CD8-positive, alpha-beta memory T cell (primary cell): ENCODE measurements at places on chromosomes 3 and 15.
A peak's percentile ranks its signal among the peaks of the same experiment; 100 is the strongest.

DNA sequence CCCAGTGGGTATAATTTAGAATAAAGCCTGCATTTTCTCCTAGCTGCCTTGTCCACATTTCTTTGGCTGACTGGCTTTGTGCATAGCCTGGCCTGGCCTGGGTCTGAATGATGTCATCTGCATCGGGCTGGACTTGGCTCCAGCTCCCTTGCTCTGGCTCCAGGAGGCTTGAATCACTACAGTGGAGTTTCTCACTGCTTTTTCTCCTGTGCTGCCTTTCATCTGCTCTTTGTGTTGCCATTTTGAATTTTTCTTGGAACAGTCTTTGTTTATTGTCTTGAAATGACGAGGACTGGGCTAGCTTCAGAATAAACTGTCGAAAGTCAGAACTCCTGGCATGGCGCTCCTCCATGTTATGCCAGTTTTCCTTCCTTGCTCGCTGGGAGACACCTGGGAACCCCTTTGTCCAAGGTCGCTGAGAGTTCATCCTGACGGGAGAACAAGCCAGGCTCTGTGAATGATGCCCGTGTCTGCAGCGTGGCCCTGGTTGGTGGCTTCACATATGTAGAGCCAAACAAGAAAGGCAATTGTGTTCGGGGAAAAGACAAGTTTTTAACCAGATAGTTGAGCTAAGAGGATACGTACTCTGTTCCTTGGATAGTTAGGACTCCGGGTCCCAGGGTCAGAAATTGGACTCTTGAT lies 258.9 kb downstream of the PDZRN3 start:
- DNase-seq = no peak

GRCh38 chr3:179454887-179455286 lies 3.6 kb upstream of the GNB4 start:
- no peak for DNase-seq

- no peak for DNase-seq
Measured at GRCh38 chr3:177810162-177810623, 612.9 kb upstream of the TBL1XR1 start.

DNA sequence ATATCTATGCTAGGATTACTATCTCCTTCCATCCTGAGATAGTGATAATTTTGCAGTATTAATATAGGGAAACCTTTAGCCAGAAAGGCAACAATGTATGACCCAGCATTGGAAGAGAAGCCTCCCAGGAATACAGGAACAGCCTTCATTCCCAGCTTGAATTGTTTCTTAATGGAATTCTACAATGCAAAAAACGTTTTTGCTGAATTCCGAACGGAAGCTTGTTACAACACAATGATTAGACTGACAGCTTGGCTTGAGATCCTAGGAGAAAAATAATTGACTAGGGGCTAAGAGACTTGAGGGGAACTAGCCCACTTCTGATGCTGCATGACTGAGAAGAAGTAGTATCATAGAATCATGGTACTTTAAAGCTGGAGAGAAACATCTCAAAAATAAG lies 140.2 kb downstream of the RSL24D1 start:
- DNase-seq = no peak

DNA sequence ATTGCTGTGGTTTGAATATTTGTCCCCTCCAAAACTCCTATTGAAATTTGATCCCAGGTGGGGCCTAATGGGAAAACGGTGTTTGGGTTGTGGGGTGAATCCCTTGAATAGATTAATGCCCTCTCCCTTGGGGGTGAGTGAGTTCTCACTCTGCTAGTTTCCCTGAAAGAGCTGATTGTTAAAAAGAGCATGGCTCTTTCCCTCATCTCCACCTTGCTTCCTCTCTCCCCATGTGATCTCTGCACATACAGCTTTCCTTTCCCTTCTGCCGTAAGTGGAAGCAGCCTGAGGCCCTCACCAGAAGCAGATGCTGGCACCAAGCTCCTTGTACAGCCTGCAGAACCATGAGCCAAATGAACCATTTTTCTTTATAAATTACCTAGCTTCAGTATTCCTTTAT lies 394.9 kb upstream of the WNT5A start:
- DNase-seq = no peak

DNA sequence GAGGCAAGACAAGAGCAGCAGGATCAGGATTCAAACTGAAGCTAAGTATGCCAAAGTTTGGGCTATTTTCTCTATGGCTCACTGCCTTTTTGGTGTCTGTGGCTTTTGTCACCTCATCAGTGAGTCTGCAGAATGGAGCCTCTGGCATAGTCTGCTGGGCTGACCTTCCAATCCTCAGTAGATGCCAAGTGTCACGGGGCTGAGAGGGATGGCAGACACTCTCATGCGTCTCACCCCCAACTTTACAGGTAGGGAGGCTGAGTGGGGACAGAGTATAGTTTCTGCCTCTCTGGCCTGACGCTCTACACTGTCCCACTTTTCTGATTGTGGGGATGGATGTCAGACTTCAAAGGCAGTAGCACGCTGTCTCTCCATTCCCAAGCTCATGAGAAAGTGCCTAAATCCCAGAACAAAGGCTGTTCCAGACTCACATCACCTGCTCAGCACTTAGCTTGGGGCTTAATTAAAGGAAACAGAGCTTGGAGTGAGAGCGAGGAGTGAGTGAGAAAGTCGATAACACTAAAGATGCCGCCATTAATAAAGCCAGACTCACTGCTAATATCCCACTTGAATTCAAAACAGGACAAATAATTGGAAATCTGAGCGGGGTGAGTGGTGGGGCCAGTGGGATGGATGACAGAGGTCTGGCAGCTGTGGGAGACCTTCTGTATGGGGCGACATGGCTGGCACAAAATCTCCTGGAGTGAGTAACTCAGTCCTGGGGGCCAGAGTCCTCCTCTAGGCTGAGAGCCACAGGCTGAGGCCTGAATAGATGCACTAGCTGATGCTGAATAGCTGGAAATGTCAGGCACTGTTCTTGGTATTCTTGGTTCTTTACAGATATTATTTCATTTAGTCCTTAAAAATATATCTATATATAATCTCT lies 78.4 kb upstream of the MRPS22 start:
- no peak for DNase-seq

GRCh38 chr3:675846-676245 lies 417.0 kb upstream of the CNTN6 start:
- DNase-seq = no peak

DNA sequence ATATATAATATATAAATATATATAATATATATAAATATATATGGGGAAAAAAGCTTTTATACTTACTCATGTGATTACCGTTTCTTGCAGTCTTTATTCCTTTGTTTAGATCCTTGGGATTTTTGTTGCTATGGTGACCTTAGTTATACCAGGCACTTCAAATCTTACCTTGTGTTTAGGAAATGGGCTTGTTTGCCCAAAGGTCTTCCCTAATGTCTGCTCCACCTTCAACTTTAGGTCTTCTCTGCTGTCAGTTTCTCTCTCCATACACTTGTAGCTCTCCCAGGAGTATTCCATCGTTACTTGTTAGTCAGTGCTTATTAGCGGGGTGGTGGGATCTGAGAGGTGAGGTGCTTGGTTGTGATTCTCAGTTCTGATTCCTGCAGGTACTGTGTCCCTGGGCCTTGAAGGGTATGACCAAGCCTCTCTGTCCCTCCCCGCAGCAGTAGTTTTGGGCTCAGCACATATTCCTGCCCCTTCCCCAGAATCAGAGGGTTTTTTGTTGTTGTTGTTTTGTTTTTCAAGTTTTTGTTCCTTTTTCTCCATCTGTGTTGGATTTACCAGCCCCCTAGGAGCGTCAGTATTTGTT lies 9.6 kb upstream of the LAMP3 start:
- DNase-seq = no peak

- no peak for DNase-seq
Measured at GRCh38 chr3:111210003-111210711, 138.5 kb downstream of the NECTIN3 start.

DNA sequence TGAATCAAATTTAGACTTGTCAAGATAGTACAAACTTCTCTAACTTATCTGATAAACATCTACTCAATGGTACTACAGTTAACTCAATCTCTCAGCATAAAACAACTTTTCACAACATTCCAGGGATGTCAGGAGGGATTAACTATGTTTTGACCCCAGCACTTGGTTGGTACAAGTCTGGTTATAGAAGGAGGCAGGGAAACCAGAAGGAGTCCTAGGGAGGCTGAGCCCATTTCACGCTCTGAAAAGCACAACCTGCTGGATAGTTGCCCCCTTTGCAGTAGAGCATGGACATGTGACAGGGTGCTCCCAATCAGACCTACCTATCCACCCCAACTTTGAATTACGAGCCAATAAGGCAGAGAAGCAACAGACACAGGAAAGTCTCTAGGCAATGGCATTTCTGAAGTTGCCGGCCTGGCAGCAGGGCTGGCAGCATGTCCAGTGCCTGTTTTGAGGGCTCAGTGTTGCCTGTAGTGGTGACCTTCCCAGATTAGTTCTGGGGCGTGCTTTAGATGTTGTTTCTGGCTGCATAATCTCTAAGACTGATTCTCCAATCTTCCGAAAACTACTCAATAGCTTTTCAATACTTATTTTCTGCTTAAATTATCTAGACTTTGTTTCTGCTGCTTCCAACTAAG lies 8.2 kb downstream of the ANKUB1 start:
- no peak for DNase-seq

- DNase-seq = no peak
Measured at GRCh38 chr15:65377976-65378366, at the start of gene IGDCC3. TSS of gene IGDCC3 (minus strand) at chr15:65378002. CDS start at chr15:65377788, 214 bp downstream.

GRCh38 chr15:48936666-48937065 lies 27.1 kb downstream of the SHC4 start:
- no peak for DNase-seq

DNA sequence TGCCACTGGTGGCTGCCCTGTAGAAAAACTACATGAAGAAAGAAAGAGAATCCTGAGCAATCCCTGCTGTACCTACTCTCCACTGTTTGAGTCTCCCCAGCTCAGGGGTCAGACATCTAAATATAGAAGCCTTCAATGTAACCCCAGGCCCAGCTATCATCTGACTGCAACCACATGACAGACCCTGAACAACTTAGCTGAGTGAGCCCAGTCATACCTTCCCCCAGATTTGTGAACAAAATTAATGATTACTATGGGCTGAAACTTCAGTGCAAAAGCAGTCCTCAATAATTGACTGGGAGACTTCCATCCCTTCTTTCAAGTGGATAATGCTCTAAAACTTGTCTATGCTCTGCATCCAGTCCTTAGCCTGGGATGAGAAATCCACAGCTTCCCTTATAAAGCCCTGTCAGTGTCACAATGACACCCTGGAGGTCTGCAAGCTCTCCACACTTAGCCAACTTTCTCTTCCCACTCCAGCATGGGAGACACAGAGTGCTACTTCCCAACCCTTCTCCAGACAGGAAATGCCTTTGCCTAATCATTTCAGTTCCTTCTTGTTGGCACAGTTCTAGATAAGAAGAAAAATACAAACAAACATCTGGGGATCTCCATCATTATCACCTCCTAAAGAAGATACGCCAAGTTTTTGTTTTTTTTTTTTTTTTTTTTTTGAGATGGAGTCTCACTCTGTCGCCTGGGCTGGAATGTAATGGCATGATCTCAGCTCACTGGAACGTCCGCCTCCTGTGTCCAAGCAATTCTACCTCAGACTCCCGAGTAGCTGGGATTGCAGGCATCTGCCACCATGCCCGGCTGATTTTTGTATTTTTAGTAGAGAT lies 198.5 kb upstream of the GADL1 start:
- no peak for DNase-seq

- no peak for DNase-seq
Measured at GRCh38 chr3:64925575-64925974, 237.8 kb upstream of the ADAMTS9 start.

GRCh38 chr15:74384881-74385643 lies 17.6 kb upstream of the CYP11A1 start:
- no peak for DNase-seq

DNA sequence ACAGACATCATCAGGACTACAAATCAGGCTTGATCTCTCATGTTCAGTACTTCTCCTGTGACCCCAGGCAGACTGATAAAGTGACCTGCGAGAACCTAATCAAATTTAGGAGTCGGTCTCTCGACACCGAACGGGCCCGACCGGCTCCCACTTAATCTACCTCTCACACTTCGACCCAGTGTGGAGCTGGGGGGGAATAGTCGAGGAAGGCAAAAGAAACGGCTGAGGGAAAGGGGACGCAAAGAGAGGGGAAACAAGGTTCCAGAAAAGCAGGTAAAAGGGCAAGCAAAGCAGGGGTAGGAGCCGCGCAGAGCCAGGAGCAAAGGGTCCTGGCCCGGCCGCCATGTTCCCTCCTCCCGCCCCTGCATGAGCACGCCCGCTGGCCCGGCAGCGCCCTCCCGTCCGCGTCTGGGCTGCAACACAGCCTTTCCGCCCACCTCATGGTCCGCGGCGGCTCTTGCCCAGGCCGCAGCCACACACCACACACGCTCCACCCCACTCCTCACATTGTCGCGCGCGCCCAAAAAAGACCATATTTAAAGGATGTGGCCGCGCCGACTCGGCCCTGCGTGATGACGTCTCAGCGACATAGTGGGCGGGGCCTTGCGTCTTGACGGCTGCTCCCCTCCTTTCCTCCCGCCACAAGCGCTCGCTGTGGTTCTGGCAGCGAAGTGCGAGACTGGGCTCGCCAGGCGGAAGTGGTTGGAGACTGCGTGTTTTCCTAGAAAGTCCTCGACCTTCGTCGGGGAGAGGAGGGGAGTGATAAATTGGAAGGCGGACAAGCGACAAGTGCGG lies at the start of gene ICE2:
Gene ICE2 (minus strand): TSS at position 577 of the 795 bp plus-strand sequence. CDS start 1,165 bp downstream, outside the sequence.
- peak; percentile 94 for DNase-seq

DNA sequence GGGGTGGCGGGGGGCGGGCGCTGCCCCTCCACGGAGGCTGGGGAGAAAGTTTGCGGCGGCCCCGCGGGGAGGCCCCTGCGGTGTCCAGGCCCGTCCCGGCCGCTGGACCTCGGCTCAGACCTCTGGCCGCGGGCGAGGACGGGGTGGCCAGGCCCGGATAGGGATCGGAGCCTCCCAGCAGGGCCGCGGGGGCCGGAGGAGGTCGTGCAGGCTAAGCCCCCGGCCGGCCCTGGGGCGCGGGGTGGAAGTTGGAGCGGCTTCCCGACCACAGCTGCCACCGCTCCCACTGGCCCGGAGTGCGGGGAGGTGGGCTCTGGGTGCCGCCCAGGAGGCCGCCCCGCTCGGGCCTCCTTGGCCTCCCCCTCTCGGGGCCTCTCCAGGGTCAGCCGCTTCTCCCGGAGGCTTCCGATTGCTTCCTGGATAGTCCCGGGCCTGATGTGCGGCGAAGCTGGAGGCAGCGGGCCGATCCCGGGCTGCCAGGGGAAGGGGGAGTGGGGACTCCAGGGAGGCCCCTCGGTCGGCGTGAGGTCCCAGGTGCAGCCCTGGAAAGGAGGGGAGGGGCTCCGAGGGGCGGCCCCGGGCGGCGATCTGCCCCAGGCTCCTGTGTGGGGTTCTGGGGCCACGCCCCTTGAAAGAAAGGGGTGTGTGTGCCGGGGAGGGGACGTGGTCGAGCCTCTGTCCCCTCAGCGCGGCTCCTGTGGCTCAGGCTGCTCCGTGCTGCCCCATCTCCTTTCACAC lies 907 bp downstream of the PLXNA1 start:
- DNase-seq = peak; percentile 41

GRCh38 chr3:119700920-119701734 lies 1.7 kb upstream of the CFAP91 start:
- no peak for DNase-seq

GRCh38 chr3:25713341-25713985 lies 48.8 kb upstream of the TOP2B start:
- no peak for DNase-seq
